GM12892 (cell line): ENCODE measurements at places on chromosomes 11 and 22.

GRCh38 chr11:91608677-91609076 is 615.9 kb upstream of the FAT3 start:
- DNase-seq: no peak

DNA sequence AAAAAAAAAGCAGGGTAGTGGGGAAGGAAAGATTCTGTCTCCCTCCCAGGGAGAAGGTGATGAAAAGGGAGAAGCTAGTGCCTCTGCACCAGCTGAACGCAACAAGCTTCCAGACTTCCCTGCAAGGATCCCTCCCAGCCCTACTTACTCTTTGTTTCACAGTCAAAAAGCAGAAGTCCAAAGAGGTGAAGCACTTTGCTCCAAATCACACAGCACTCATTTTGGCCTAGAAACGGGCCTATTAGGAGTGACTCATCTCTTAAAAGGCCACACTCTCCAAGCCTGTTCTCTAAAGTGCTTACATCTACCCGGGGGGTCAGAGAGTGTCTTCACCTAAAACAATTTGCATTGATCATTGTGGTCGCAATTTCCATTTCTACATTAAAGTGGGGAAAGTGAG is 17.7 kb upstream of the GRK3 start:
- no peak for DNase-seq

DNA sequence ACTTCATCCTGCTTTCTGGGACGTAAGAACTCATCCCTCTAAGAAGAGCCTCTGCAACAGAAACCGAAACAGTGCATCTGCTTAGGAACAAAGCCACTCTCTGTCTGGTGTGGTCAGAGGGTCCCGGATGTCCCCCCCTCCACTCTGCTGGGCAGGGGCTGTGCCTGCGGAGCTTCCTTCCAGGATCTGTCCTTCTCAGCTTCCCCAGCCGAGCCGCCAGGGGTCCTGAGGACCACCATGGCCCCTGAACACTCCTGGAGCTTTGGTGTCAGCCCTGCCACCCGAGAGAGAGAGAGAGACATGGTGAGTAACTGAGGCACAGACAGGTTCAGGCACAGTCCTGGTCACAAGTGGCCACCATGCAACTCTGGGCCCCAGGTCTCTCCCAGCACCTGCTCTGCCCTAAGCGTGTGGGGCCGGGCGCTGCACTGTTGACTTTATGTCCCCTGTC is 24.4 kb upstream of the MGAT3 start:
- no peak for DNase-seq

DNA sequence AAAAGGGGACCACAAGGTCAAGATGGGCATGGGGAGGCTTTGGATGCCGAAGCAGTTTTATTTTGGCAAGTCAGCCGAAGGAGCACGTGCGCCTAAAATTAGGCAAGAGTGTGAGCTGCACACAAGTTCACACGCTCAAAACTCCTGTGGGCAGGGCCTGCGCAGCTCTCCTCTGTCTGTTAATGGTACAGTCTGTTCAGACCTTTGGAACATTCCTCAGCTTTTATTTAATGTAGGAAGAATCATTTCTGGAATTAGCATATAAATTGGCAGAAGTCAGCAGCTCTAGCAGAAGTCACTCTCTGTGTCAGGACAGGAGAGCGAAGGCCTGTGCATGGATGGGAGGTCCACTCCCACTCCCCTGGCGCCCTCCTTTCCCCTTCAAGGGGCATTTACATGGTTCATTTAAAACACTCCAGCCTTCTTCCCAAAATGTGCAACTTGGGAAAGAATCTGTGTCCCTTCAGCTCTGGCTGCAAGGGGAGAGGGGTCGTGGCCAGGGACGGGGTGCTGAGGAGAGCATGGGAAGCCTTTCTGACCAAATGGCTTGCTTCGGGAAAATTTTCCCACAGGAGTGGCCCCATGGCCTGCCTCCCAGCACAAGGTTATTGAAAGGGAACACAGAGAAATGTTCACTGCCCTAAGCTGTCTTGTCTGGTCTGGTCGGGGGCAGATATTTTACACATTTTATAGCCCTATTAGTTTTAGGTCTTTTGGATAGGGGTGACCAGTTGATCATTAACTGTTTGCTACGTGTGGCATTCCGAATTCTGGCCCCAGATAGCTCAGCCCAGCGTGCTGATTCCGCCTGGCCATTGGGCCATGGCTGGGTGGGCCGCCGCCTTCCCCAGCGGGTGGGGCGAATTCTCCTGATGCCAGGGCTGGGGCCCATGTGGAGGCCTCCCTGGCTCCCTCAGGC is 43.9 kb upstream of the SMIM38 start:
- no peak for DNase-seq
